Esophagus muscularis mucosa (tissue), 4 donors: ENCODE measurements at places on chromosomes 4 and X. TPM values are rescaled to one million over a fixed set of nuclear protein-coding genes. Genes with fewer than 3 reads are reported as not detected.

Gene ENAM
- not detected for total RNA-seq

Gene CSAG1
- total RNA-seq: not detected

Gene EPHA5
- 0.33 TPM for total RNA-seq

Gene MAGED4B
- 1.7 TPM for total RNA-seq

GRCh38 chrX:132277953-132278614 is 58.8 kb upstream of the RAP2C start:
- DNase-seq: no peak

GRCh38 chr4:65069177-65069576 is 601.1 kb downstream of the EPHA5 start:
- DNase-seq: no peak

GRCh38 chr4:81786766-81787165 is 315.1 kb upstream of the RASGEF1B start:
- no peak for DNase-seq

DNA sequence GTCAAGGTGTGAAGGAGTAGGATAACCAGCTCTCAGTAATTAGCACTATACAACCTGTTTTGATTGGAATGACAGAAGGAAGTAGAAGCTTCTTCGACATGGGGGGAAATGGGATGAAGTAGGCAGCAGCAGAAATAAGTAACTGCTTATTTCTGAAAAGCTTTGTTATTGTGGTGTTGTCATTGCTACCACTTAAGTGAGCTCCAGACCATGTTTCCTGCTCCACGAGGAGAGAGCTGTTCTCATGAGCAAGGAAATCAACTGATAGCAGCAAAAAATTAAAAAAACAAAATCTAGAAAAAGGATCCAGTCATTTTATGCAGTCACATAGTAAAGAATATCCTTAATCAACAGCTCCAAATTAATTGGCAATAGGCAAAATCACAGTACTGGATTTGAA is 106.1 kb upstream of the TLL1 start:
- no peak for DNase-seq

DNA sequence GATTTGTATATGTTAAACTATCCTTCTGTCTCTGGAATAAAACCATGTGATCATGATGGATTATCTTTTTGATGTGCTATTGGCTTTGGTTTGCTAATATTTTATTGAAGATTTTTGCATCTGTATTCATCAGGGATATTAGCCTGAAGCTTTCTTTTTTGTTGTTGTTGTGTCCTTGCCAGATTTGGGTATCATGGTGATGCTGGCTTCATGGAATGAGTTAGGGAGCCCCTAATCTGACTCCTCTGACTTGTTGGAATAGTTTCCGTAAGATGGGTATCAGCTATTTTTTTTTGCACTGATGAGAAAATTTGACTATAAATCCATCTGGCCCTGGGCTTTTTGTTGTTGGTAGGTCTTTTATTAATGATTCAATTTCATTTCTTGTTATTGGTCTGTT is 45.7 kb downstream of the ATP10D start:
- DNase-seq: no peak
